ENCODE measurements at places on chromosomes 2 and 18. TPM values are rescaled to one million over a fixed set of nuclear protein-coding genes. Genes with fewer than 3 reads are reported as not detected.
A peak's percentile ranks its signal among the peaks of the same experiment; 100 is the strongest.

Gene SNTG2
- 12.7 TPM for total RNA-seq

Gene HOXD3
- not detected for total RNA-seq

- no peaks in the 10 kb centered on the region for H3K27me3 ChIP-seq
- H3K4me1 ChIP-seq = no peaks in the 10 kb centered on the region
- H3K36me3 ChIP-seq = no peaks in the 10 kb centered on the region
- no peak for DNase-seq
- H3K4me3 ChIP-seq = no peak overlapping the region
Observed at GRCh38 chr18:73861771-73862170, 285.9 kb downstream of the FBXO15 start.

Gene AFF3
- total RNA-seq = 0.22 TPM

DNA sequence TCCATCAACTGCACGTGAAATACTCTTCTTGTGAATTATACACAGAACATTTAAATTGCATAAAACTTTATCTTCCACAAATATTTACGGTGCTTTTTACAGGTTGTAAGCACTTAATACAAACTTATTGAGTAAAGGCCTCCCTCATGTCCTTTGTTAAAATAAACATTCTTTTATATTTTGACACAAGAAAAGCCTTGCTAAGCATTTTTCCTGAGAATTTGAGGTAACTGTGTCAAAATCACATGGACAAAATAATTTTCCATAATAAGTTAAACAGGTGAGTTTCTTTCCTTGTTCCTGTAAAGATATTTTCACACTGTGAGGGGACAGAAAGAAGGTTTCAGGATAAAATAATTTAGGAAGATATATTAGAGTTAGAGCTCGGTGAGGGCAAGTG is 1317.1 kb upstream of the ZEB2 start:
- no peaks in the 10 kb centered on the region for H3K4me1 ChIP-seq
- DNase-seq = no peak
- no peak overlapping the region for H3K27ac ChIP-seq
- no peaks in the 10 kb centered on the region for H3K36me3 ChIP-seq
- no peaks in the 10 kb centered on the region for H3K27me3 ChIP-seq

DNA sequence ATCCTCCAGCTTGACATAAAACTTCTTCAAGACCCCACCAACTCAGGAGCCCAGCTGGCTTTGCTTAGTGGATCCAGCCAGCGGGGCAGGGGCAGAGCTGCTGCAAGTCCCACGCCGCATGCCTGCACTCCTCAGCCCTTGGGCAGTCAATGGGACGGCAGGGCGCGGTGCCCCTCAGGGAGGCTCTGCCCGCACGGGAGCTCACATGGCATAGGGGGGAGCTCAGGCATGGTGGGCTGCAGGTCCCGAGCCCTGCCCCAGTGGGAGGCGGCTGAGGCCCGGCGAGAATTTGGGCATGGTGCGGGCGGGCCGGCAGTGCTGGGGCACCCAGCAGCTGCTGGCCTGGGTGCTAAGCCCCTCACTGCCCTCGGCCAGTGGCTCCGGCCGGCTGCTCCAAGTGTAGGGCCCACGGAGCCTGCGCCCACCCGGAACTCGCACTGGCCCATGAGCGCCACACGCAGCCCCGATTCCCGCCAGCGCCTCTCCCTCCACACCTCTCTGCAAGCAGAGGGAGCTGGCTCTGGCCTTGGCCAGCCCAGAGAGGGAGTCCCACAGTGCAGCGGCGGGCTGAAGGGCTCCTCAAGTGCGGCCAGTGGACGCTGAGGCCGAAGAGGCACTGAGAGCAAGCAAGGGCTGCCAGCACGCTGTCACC is 27.2 kb downstream of the IDH1 start:
- no peaks in the 10 kb centered on the region for H3K36me3 ChIP-seq
- DNase-seq = no peak
- H3K4me1 ChIP-seq = no peaks in the 10 kb centered on the region
- no peak overlapping the region for H3K4me3 ChIP-seq

Gene DSG1
- not detected for total RNA-seq

- H3K36me3 ChIP-seq = no peaks in the 10 kb centered on the region
- H3K27me3 ChIP-seq = no peaks in the 10 kb centered on the region
- no peaks in the 10 kb centered on the region for H3K4me1 ChIP-seq
- H3K27ac ChIP-seq = no peak overlapping the region
Observed at GRCh38 chr2:148565272-148565894, 79.2 kb upstream of the EPC2 start.

Gene TLX2
- total RNA-seq = 0.20 TPM

- DNase-seq = no peak
- H3K27ac ChIP-seq = no peak overlapping the region
- no peaks in the 10 kb centered on the region for H3K36me3 ChIP-seq
- H3K27me3 ChIP-seq = no peaks in the 10 kb centered on the region
Observed at GRCh38 chr2:231390667-231391066, 4.8 kb upstream of the B3GNT7 start.

DNA sequence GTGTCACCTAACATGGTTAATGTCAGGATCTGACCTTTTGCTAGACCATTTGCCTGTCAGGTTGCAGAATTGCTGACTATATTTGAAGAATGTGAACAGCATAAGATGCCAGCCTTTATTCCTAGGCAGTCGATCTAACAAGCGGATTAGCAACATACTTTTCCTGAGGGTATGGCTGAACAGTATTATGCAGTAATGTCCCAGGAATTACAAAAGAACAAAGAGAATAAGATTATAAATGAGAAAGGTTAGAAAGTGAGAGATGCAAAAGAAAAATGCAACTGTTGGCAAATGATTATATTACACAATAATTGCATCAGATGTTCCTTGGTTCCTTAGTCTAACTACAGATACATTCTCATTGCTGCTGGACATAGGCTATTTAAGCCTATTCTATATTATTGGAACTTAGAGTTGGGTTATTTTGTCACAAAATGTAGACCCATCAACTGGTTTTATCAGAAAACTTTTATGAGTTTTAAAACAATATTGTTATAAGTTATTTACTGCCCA is 647.1 kb upstream of the CRIM1 start:
- no peak overlapping the region for H3K4me3 ChIP-seq
- no peak overlapping the region for H3K27ac ChIP-seq
- H3K36me3 ChIP-seq = 0 out of 2 replicates have a peak, but pooled peaks cover 3% of the 10 kb centered on the region
- no peaks in the 10 kb centered on the region for H3K4me1 ChIP-seq
- H3K27me3 ChIP-seq = no peaks in the 10 kb centered on the region

DNA sequence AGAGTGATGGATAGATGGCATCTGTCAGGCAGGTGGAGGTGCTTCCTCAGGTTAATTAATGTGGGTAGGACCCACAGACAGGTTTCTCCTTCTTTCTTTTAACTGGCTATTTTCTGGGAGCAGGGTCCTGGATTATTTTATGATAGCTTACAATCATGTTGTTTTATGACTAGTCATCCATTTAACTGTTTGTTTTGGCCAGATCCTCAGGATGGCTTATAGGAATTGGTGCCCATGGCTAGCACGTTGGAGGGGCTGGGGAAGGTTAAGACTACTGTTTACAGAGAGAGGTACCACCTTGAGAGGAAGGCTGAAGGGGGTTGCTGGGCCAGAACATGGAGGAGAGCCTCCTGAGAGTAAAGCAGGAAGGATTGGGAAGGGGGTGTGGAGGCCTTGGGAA is 78.0 kb upstream of the MGAT5 start:
- no peak overlapping the region for H3K4me3 ChIP-seq
- no peak for DNase-seq
- no peaks in the 10 kb centered on the region for H3K27me3 ChIP-seq
- H3K27ac ChIP-seq = no peak overlapping the region
- 0 out of 3 replicates have a peak, but pooled peaks cover 2% of the 10 kb centered on the region for H3K36me3 ChIP-seq

Gene OR6B2
- not detected for total RNA-seq

DNA sequence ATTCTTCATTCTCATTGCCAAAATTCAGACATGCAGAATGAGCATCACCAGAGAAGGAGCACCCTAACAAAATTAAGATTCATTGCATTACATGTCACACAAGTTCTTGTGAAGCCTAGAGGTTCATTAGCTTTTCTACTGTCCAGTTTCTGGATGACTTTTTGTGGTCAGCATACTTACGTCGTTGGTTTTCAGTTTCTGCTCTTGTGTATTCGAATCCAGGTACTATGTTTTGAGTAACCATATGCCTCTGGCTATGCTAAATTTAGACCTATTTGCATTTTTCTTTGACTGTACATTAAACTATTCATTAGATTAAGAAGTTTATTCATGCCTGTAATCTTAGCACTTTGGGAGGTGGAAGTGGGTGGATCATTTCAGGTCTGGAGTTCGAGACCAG is 251.3 kb downstream of the PARD3B start:
- no peak overlapping the region for H3K4me3 ChIP-seq
- H3K4me1 ChIP-seq = no peaks in the 10 kb centered on the region
- H3K27ac ChIP-seq = no peak overlapping the region
- no peaks in the 10 kb centered on the region for H3K36me3 ChIP-seq

DNA sequence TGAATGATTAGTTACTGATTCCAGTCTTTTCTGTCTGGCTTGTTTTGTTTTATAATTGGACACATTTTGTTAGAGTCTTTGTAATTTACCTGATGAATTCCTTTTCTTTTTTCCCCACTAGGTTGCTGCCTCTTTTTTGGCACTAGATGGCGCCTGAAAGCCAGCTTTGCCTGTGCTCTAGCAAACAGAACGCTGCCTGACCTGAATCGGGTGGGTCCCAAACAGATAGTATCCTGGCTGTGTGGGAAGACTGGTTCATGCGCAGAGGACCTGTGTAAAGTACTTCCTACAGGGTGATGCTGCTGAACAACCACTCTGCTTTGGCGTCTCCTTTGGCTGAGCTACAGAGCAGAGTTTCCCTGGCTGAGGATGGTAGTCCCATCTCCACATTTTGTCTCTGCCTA is 288.2 kb downstream of the IKZF2 start:
- H3K27me3 ChIP-seq = no peaks in the 10 kb centered on the region
- peaks cover 40% of the 10 kb centered on the region for H3K36me3 ChIP-seq
- no peak overlapping the region for H3K4me3 ChIP-seq
- H3K27ac ChIP-seq = no peak overlapping the region
- DNase-seq = peak; percentile 64

DNA sequence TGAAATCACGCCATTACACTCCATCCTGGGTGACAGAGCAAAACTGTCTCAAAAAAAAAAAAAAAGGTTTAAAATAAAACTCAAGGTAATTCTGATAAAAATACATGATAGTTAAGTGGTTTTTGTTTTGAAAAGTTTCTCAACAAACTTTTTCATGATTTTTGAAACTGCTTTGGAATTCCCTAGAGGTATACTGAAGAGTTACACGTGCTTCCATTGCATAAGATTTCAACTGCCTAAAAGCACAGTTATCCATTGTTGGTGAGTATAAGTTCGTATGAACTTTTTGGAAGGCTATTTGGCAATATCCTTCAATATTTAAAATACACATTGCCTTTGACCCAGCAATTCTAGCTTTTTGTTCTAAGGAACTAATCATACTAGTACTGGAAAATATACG is 74.9 kb downstream of the USP34 start:
- no peak overlapping the region for H3K4me3 ChIP-seq
- H3K27ac ChIP-seq = no peak overlapping the region
- H3K36me3 ChIP-seq = peaks cover 5% of the 10 kb centered on the region
- no peaks in the 10 kb centered on the region for H3K4me1 ChIP-seq
- H3K27me3 ChIP-seq = no peaks in the 10 kb centered on the region

- no peak overlapping the region for H3K4me3 ChIP-seq
- no peaks in the 10 kb centered on the region for H3K27me3 ChIP-seq
- no peak overlapping the region for H3K27ac ChIP-seq
- no peaks in the 10 kb centered on the region for H3K36me3 ChIP-seq
- no peaks in the 10 kb centered on the region for H3K4me1 ChIP-seq
- no peak for DNase-seq
Observed at GRCh38 chr2:26612522-26613240, 28.5 kb downstream of the CIB4 start.

DNA sequence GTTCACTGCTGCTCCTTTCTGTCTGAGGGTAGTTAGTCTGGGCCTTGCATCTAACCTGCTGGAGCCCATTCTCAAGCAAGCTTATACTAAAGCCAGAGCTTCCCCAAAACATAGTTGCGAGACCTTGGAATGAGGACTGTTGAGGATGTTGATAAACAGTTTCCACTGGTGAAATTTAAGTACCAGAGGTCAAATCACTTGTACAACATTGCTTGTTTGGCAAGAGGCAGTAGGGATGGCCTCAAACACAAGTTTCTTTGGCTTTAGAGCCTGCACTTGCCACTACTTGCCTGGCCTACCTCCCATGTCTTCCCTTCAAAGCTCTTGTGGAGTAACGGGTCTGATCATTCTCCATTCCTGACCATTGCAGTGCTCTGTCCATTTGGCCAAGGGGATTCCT is 262.7 kb downstream of the FHOD3 start:
- H3K4me3 ChIP-seq = no peak overlapping the region
- peaks cover 4% of the 10 kb centered on the region for H3K4me1 ChIP-seq
- H3K27me3 ChIP-seq = no peaks in the 10 kb centered on the region
- no peak for DNase-seq

Gene DCDC2C
- not detected for total RNA-seq

Gene TMEM17
- total RNA-seq = 1.5 TPM

Gene GIGYF2
- total RNA-seq = 55.3 TPM

GRCh38 chr18:62026586-62026985 is 133.8 kb upstream of the RNF152 start:
- no peaks in the 10 kb centered on the region for H3K27me3 ChIP-seq
- no peak overlapping the region for H3K27ac ChIP-seq
- H3K4me3 ChIP-seq = no peak overlapping the region
- peak; percentile 33 for DNase-seq

Gene CCDC148
- 1.5 TPM for total RNA-seq

DNA sequence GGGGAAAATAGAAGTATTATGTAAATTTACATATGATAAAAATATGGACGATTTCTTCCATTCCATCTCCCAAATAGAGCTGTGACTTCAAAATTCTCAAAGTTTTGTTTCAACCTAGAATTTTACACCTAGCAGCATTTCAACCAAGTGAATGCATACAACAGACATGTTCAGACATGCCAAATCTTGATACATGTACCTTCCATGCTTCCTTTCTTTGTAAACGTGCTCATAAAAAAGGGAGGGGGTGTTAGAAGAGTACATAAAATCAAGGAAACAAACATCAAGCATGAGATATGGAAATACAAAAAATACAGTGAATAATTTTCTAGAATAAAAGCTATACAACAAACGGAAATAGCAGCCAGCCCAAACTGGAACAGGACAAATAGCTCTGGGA is 974.2 kb downstream of the ERBB4 start:
- H3K4me3 ChIP-seq = no peak overlapping the region
- H3K36me3 ChIP-seq = no peaks in the 10 kb centered on the region
- DNase-seq = no peak
- no peaks in the 10 kb centered on the region for H3K27me3 ChIP-seq
- H3K4me1 ChIP-seq = no peaks in the 10 kb centered on the region

GRCh38 chr18:33745871-33746545 is 168.0 kb downstream of the ASXL3 start:
- H3K27me3 ChIP-seq = no peaks in the 10 kb centered on the region
- DNase-seq = no peak
- H3K4me3 ChIP-seq = no peak overlapping the region
- no peaks in the 10 kb centered on the region for H3K4me1 ChIP-seq

GRCh38 chr2:128635361-128635900 is 316.8 kb upstream of the HS6ST1 start:
- no peaks in the 10 kb centered on the region for H3K27me3 ChIP-seq
- peaks cover 11% of the 10 kb centered on the region for H3K4me1 ChIP-seq
- DNase-seq = peak; percentile 29
- H3K4me3 ChIP-seq = no peak overlapping the region

Gene AQP12A
- total RNA-seq = not detected

Gene ASIC4
- total RNA-seq = 0.37 TPM

GRCh38 chr2:104880076-104880475 is 26.2 kb downstream of the POU3F3 start:
- no peak overlapping the region for H3K4me3 ChIP-seq
- H3K36me3 ChIP-seq = no peaks in the 10 kb centered on the region
- no peaks in the 10 kb centered on the region for H3K4me1 ChIP-seq
- H3K27me3 ChIP-seq = peaks cover 2% of the 10 kb centered on the region
- H3K27ac ChIP-seq = no peak overlapping the region

Gene ACMSD
- total RNA-seq = not detected

- H3K27ac ChIP-seq = no peak overlapping the region
- peaks cover 37% of the 10 kb centered on the region for H3K36me3 ChIP-seq
- no peaks in the 10 kb centered on the region for H3K4me1 ChIP-seq
- no peak for DNase-seq
Observed at GRCh38 chr2:121640380-121641316, 8.6 kb downstream of the CLASP1 start.

Gene CYS1
- 0.07 TPM for total RNA-seq

Gene ST8SIA5
- total RNA-seq = 0.75 TPM

All from H9 (cell line).